ENCODE measurements at places on chromosomes 11 and 22.
A peak's percentile ranks its signal among the peaks of the same experiment; 100 is the strongest.

GRCh38 chr22:23401111-23401909, 178.8 kb downstream of the IGLL1 start:
- DNase-seq = no peak

GRCh38 chr22:24514241-24515026, 19.3 kb downstream of the UPB1 start:
- no peak for DNase-seq

DNA sequence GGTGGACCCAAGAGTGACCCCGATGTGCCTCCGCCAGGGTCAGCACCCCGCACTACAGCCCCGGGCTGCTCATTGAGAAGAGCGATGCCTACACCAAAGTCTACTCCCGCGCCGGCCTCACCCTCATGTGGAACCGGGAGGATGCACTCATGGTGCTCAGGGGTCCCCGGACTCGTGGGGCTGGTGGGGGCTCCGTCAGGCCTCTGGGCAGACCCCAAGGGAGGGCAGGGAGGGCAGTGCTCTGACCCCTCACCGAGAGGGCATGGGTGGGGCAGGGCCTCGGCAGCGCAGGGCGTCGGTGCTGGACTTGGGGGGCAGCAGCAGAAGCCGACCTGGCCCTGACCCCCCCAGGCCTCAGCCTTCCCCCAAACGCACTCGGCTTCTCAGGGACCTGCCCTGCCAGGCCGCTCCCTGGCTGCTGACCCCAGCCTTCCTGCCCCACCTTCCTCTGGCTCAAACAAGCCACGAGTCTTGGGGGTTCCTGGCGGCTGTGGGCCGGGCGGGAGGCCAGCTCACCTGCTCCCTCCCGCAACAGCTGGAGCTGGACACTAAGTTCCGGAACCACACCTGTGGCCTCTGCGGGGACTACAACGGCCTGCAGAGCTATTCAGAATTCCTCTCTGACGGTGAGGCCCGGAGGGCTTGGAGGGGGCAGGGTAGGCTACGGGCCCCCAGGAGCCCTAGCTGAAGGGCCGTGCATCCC, 2.9 kb downstream of the MUC2 start:
- no peak for DNase-seq

GRCh38 chr11:112631333-112631732, 329.9 kb upstream of the NCAM1 start:
- DNase-seq = no peak

GRCh38 chr11:94775567-94776327, 7.6 kb downstream of the AMOTL1 start:
- DNase-seq = no peak

- no peak for DNase-seq
Measured at GRCh38 chr11:78783301-78783700, 208.6 kb upstream of the NARS2 start.

GRCh38 chr11:111531136-111531535, 9.4 kb upstream of the LAYN start:
- DNase-seq = no peak

DNA sequence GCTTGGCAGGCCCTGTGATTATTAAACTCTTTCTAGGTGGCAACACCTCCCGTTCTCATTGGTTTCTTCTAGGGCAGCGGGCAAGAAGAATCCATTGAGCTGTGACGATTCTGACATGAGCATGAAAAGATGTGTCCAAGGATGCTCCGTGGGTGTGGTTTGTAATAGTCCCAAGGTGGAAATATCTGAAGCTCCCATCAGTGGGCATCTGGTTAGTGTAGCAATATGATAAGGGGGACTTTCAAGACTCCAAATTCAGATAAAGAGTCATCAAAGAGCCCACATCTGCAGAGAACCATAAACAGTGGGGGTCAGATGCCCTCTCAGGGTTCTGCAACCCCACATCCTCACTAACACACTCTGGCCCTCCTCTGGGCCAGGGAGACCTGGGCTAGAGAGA, 42.6 kb downstream of the TST start:
- no peak for DNase-seq

- DNase-seq = no peak
Measured at GRCh38 chr22:50630376-50630775, 2.4 kb upstream of the ARSA start.

DNA sequence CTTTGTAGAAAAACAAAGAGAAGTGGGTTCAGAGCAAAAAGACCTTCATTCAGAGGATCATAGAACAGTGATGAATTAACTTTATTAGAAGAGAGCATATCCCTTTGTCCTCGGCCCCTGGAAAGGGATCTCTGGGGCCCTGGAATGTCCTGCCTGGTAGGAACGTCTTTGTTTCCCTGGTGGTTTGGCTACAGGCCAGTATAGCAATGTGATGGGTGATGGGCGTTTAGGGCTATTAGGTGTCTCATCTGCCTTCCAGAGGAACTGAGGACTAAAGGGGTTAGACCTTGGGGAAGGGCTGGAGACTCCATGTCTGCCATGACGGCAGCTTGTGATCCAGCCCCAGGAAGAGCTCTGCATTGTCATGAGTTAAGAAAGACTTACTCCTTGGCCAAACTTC, 9.1 kb downstream of the APOL4 start:
- DNase-seq = no peak

- DNase-seq = no peak
Measured at GRCh38 chr22:38655519-38656255, 505 bp downstream of the FAM227A start.

- DNase-seq = no peak
Measured at GRCh38 chr11:41989823-41990380, 530.5 kb upstream of the LRRC4C start.

DNA sequence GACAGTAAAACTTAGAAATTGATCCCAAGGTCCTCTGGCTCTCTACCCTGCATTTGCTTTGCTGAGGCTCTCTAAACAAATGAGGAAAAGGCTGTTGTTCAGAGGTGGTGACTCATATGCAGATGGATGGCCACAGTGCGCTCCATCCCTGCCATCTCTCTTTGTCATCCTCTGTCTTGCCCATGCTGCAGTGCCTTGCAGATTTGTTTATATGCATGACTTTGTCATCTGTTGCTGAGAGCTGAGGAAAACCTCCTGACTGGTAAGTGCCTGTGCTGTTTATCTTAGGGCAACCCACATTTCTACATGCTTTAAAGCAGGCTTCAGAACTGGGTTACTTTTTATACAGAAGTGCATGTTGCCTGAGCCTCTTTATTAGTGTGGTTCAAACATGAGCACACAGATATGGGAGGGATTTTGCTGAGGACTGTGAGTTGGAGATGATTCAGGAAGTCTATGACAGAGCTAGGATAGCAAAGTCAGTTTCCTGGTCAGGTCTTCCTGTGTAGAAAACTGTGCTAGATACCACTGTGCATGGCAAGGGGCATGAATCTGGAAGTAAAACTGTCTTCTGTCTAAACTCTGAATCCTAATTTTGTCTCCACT, 57.4 kb downstream of the JAM3 start:
- DNase-seq = no peak

DNA sequence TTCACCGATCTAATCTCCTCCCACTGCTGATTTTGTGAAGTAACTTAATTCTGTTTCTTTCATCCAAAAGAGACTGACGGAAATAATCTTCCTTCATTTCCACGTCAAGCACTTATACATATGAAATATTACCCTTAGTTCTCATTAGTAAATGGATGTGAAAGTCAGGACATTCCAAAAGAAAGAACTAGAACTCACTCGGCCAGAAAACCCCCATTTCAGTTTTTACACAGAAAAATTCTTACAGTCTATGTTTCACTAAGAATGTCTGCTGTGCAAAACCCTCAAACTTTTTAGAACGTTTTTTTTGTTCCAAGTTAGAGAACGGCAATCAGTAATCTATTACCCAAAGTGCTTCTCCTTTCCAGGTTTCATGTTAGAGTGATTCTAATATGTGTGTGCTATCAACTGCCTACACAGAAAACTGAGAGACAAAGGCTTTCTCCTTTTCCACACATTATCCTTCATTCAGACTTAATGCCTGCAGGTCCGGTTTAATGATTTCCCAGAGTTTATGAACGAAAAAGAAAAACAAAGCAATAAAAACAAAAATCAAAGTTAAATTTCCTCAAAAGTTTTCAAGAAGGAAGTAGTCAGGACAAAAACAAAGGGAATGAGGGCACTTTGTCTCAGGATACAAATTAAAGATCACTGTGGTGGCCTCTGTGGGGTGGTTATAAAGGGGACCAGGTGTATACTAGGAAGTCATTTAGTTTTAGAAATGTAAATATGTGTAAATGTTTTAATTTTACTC, 11.3 kb upstream of the SESN3 start:
- DNase-seq = no peak

GRCh38 chr11:66970371-66970806, 4.7 kb upstream of the C11orf86 start:
- no peak for DNase-seq

- no peak for DNase-seq
Measured at GRCh38 chr22:23054531-23055257, 15.6 kb upstream of the GNAZ start.

DNA sequence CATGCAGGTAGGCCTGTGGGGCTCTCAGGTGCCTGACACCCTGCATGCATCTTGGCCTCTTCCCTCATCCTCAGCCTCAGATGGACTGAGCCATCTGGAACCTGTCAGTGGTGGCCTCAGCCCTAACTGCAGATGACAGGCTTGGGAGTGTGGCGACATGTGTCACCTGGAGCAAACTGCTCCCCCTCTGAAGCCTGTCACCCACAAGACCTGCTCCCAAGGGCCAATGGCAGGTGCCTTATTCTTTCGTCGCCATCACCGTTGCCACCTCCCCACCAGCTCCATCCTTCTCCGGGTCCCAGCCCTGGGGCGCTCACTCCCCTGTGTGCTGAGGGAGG, 3.6 kb upstream of the SEPTIN5 start:
- no peak for DNase-seq

GRCh38 chr11:70532731-70533130, 134.4 kb downstream of the CTTN start:
- DNase-seq = no peak

DNA sequence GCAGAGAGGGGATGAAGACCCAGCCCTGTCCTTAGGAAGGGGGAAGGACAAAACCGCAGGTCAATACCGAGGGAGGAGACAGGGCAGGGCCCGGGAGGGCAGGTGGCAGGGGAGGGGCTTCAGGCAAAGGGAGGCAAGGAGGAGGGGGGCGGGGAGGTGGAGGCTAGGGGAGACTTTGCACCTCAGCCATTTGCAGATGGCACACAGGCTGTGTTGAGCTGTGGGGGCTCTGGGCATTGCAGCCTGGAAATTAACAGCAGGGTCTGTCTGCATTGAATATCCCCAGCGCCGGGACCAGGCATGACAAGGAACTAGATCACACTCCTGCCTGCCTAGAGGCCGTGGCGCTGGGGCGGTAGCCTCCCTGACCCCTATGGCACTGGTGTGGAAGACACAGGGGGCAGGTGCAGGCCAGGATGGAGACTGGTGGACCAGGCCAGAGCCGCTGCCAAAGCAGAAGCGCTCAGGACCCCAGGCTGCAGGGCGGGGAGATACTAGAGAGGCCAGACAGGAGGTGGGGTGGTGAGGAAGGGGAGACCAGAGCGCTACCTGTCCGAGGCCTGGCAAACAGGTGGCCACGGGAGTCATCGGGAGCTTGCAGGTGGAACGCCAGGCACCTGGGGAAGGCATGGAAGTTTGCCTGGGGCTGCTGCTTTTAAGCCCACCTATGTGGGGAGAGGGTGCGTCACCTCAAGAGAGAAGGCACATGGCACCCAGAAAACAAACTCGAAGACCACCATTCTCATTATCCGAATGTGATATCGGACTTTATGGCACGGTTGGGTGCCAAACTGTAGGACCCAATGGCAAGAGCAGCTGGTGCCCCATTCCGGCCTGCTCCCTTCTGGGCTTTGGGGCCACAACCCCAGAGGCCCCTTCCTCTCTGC, 11.5 kb downstream of the CBX6 start:
- DNase-seq = no peak

DNA sequence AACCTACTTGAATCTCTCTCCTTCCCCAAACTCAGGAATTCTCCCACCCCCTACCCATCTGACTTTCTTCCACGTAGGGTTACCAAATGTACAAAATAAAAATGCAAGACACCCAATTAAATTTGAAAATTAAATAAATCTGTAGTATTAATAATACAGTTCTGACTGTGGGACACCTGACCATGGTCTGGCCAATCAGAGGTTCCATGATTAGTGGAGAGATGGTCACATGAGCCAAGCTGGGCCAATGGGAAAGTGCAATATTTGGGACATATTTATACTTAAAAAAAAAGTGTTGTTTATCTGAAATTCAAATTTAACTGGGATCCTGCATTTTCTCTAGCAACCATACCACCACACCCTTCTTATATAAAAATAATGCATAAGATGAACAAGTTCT, 29.8 kb upstream of the ASPHD2 start:
- no peak for DNase-seq

DNA sequence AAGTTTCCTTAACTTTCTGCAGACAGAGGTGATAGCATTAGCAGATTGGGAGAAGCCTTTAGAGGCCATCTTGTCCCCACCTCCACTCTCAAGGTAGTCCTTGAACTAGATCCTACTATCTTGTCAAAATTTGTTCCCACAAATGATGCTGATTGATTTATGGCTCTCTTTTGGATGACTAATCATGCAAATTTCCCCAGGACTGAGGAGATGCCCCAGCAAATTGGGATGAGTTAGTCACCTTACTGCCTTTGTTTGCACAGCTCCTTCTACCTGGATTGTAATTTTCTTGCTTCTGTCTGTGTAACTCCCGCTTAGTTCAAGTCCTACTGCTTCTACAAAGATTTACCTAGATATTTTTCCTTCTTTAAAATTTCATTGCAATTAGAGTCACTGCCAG, 391.4 kb upstream of the CADM1 start:
- DNase-seq = no peak

- DNase-seq = no peak
Measured at GRCh38 chr11:113715882-113716625, 9.9 kb upstream of the TMPRSS5 start.

DNA sequence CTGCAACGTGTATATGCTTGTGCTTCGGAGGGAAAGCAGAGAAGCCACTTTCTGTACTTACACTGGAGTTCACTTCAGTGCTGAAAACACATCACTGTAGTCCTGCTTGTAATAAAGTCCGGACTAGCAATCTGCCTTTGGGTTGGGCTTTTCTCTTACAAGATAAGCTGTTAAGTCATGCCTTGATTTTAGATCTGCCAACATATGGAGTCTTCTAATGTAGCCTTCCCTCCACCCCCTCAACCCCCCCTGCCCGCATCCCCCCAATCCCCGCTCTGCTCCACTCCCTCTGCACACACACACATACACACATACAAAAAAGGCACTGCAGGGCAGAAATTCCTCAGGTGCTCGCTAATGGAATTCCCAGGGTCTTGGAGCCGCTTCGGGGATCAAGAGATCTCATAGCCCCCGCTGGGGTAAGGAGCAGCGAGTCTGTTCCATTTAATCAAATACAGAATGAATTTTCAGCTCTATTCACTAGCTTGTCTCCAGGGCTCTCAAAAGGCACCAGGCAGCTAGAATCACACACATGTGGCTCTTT, 3.4 kb downstream of the CDON start:
- DNase-seq = no peak

DNA sequence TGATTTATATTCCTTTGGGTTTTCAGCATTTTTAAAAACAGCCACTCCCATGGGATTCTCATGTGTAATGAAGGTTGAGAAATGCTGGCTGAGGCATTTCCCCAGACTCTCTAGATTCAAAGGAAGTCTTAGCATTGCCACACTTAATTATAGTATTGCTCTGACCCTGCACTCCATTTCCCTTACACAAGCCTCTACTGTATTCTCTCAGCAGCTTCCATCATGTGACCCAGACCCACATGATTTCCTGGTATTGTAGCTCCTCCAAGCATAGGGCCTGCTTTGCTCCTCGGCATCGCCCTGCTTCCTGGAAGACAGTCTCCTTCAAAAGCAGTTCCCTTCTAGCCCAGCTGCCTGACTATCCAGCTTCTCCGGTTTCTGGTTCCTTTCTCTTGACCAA, 261.5 kb downstream of the LARGE1 start:
- no peak for DNase-seq

GRCh38 chr11:58577555-58578135, 1.2 kb upstream of the ZFP91 start:
- peak; percentile 50 for DNase-seq

GRCh38 chr11:125960771-125961170, 14.9 kb downstream of the VSIG10L2 start:
- DNase-seq = no peak
